ENCODE measurements at places on chromosomes 5 and 9.
A peak's percentile ranks its signal among the peaks of the same experiment; 100 is the strongest.

GRCh38 chr5:102754767-102755431 lies at the start of gene PAM:
TSS of gene PAM (plus strand) at chr5:102755305. CDS start at chr5:102866196, 110,891 bp downstream.
- peak; percentile 60 for DNase-seq

DNA sequence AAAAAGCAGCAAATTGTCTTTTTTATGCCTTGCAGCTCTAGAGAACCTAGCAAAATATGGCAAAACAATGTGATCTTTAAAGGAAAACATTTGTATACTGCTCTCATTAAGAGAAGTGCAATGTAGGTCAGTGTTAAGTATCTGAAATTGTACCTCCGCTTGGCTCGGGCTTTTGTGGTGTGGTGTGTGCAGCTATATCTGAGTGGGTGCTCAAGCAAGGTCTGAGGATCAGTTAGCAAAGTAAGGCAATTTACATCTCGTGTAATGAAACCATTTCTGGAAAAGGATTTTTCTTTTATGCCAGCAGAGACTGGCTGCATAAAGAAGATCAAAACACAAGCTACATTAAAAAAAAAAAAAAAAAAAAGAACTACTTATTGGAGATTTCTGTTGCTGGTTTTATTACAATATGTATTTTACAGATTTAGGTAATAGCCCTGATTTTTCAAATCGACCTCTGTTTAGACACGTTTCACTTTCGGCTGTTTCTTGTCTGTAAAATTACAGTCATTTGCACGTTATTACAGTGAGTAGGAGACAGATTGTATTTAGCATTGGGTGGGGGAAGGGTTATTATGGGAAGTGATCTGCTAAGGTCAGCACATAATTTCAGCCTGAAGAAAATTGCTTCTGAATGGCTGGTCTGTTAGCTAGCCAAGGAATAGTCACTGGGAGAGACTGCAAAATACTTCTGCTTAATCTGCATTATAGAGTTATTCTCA lies 7.9 kb upstream of the ZNF608 start:
- no peak for DNase-seq

DNA sequence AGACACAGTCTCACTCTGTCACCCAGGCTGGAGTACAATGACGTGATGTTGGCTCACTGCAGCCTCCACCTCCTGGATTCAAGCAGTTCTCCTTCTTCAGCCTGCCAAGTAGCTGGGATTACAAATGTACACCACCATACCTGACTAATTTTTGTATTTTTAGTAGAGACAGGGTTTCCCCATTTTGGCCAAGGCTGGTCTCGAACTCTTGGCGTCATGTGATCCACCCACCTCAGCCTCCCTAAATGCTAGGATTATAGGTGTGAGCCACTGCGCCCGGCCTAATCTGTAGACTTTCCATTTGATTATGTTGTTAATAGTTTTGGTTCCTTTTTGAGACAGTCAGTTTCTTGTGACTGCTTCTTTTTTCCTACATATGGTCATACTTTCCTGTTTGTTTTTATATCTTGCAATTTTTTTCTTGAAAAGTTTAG lies 31.0 kb downstream of the MTREX start:
- no peak for DNase-seq

DNA sequence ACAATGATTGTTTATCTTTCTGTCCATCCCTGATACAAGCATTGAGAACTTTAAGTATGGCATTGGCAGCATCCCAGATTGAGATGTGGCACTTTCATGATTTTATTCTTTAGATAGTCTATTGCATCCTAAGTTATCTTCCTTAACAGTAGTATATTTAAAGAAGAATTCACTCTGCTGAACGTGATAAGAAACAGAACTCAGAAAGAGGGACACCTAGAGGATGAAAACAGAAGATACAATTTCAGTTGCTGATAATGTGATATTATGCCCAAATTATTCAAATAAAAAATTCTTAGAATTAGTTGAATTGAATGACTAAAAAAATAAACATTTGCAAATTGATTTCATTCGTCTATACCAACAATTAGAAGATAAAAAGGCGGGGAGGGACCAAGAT lies 218.1 kb upstream of the DMRTA1 start:
- DNase-seq, result no peak

DNA sequence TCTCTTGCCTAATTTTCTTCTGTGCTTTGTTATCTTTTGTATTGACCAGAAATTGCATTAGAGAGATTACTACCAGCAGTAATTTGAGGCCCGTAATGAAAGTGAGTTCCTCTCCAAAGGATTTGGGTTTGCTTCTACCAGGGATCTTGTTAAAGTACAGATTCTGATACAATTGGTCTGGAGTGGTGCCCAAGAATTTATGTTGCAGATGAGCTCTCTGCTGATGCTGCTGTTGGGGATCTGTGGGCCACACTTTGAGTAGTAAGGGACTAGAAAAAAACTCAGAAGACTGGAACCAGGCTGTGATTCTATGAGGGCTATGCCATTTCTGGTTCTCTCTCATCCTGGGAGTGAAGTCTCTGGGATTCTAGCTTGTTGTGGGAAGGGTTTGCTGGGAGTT lies 192.2 kb downstream of the SEC61B start:
- no peak for DNase-seq

- DNase-seq, result no peak
These were observed 130.0 kb downstream of the LHFPL2 start for GRCh38 chr5:78518365-78519197.

- DNase-seq, result peak; percentile 87
These were observed 556 bp upstream of the CDK9 start for GRCh38 chr9:127785023-127785932.

DNA sequence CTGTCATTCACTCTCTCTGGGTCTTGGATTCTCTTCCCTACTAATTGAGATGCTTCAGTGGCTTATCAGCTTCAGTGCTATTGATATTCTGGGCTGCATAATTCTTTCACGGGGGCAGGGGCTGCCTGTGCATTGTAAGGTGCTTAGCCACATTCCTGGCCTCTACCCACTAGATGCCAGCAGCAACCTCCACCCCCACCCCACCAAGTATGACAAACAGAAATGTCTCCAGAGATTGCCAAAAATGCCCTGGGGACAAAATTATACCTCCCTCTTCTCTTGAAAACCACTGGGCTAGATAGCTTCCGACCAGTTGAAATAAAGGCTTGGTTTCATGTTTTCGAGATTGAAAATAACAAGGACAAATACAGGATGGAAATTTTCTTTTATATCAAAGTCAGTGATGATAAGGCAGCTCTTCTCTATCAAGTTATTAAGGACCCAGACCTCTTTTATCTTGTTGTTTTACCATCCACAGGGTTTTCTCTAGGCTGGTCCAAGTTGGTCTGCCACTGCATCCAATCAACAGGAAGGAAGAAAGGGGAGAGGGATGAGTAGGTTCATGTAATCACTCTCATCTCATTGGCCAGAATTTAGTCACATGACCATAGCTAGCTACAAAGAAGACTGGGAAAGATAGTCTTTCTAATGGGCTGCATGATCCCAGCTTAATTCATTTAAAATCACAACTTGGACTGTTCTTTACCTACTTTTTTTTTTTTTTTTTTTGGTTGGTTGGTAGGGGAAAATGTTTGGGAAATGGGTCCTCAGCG lies 92.1 kb upstream of the RANBP3L start:
- DNase-seq, result no peak

DNA sequence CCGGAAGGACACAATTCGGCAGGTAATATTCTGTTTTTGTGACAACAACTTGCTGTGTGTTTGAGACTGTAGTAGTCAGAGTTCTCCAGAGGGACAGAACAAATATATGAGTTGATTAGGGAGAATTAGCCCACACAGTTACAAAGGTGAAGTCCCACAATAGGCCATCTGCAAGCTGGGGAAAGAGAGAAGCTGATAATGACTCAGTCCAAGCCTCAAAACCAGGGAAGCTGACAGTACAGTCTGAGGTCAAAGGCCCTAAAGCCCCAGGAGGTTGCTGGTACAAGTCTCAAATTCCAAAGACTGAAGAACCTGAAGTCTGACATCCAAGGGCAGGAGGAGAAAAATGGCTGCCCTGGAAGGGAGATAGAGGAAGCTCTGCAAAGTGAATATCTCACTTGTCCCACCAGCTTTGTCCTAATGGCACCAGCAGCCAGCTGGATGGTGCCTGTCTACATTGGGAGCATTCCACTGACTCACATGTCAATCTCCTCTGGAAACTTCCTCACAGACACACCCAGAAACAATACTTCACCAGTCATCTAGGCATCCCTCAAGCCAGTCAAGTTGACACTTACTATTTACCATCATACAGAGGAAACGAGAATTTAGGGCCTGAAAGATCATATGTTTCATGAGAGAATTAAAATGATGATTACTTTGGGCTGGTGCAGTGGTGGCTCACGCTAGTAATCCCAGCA lies 36.3 kb upstream of the CTXN3 start:
- no peak for DNase-seq

GRCh38 chr9:131739959-131740648 lies at the start of gene RAPGEF1:
TSS of gene RAPGEF1 (minus strand) at chr9:131740076. CDS start at chr9:131739830, 246 bp downstream.
- DNase-seq, result peak; percentile 63

GRCh38 chr9:129206905-129207304 lies 28.8 kb upstream of the IER5L start:
- DNase-seq, result no peak

- no peak for DNase-seq
These were observed 196.4 kb downstream of the SEMA6A start for GRCh38 chr5:116378007-116378776.

- DNase-seq, result peak; percentile 79
These were observed 982 bp downstream of the EPB41L4A start for GRCh38 chr5:112417931-112418658.

DNA sequence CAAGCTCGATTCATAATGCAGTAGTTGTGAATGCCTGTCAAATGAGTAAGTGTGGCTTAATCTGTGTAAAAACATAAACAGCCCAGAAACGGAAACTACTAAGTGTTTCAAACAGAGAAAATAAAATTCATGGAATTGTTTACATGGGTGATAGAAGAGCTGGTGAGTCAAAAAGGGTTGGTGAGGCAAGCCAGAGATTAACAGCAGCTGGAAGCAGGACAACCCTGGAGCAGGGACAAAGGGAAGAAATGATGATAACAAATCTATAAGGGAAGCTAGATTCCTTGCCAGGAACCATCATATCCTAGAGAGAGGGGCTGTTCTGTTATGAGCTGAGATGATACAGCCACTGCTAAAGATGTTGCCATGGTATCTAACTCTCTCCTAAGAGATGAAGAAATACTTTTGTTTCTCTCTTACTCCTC lies 18.0 kb upstream of the PRR16 start:
- no peak for DNase-seq

GRCh38 chr5:12679731-12680130 lies 775.5 kb upstream of the CTNND2 start:
- no peak for DNase-seq

GRCh38 chr5:153515301-153515700 lies 24.8 kb downstream of the GRIA1 start:
- no peak for DNase-seq

- no peak for DNase-seq
These were observed 460.2 kb downstream of the GADD45G start for GRCh38 chr9:90064971-90065370.

GRCh38 chr9:34139477-34140146 lies 13.1 kb upstream of the DCAF12 start:
- DNase-seq, result no peak

DNA sequence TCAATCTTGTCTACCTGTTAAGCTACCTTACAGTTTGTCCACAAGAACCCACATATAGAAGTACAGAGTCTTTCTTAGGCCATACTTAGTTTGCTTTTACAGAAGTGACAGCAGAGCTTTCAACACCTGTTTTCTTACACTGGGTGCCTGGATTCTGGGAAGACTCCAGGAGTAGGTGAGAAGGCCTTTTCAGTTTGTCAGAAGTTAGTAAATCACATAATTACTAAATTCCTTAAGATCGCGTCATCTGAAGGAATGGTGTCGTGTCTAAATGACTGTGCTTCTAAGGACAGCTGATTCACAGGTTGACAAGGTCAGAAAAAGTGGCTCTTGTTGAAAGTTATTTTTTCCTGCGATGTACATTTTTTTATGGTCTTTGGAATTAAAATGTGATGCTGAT lies 97.0 kb upstream of the FAM120A start:
- DNase-seq, result no peak

- peak; percentile 91 for DNase-seq
These were observed 12.2 kb downstream of the GPR150 start for GRCh38 chr5:95631991-95632675.

GRCh38 chr9:134061688-134062371 lies 6.0 kb downstream of the BRD3 start:
- DNase-seq, result no peak

GRCh38 chr9:128190013-128190412 lies 1.4 kb downstream of the CIZ1 start:
- DNase-seq, result no peak

DNA sequence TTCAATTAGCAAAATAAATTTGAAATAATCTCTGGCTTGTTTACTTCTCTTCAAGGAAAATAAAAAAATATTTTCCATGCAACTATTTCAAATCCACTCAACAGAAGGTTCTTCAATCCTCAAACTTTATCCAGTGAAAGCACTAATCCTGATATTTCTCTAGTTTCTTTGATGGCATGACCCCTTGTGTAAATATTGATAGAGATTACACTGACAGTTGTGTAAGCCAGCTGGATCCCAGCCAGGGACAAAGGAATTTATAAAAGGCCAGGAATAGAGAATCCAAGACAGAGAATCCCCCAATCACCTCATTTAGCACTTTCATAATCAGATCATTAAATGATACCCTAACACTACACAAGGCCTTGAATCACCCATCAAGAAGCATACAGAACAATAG lies 135.2 kb downstream of the GNA14 start:
- no peak for DNase-seq

- no peak for DNase-seq
These were observed 13.2 kb downstream of the ANGPTL2 start for GRCh38 chr9:127109212-127109711.

DNA sequence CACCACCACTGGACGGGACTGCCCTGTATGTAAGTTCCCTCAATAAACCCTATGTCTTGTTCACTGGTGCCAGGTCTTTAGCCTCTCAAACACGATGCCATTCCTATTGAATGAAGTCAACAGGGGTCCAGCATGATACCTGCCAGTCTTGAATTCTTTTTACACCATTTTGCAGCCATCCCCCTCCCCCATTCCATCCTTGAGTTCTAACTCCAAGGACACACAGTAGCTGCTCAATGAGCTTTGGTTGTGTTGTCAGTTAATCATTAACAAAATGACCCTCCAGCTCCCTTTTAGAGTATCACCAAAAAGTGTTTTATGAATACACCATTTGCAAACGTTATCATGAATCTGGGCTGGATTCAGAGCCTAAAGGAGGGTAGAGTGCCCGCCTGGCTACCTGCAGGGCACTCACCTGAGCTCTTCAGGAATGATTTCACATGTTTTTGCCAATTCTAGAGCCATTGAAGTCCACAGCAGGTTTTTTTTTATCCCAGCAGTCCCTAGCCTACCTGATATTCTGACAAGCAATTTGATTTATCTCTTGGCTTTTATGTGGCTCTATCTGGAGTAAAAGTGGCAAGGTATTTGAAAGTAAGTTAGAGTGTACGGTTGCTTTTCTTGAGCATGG lies 271.8 kb downstream of the SMARCA2 start:
- no peak for DNase-seq

GRCh38 chr5:62779010-62779422 lies 200.4 kb downstream of the LRRC70 start:
- peak; percentile 22 for DNase-seq

GRCh38 chr5:142193114-142193428 lies 84.5 kb downstream of the NDFIP1 start:
- DNase-seq, result no peak

Data from T-helper 1 cell (primary cell).